ENCODE measurements at places on chromosomes 1 and 21.

- DNase-seq: no peak
These were observed 154.2 kb downstream of the CNIH3 start for GRCh38 chr1:224770336-224770693.

- no peak for DNase-seq
These were observed 144.9 kb upstream of the POU3F1 start for GRCh38 chr1:38191461-38191860.

- DNase-seq: no peak
These were observed 101.2 kb downstream of the AKT3 start for GRCh38 chr1:243748706-243749283.

GRCh38 chr1:181417915-181418314, 65.4 kb upstream of the CACNA1E start:
- no peak for DNase-seq

DNA sequence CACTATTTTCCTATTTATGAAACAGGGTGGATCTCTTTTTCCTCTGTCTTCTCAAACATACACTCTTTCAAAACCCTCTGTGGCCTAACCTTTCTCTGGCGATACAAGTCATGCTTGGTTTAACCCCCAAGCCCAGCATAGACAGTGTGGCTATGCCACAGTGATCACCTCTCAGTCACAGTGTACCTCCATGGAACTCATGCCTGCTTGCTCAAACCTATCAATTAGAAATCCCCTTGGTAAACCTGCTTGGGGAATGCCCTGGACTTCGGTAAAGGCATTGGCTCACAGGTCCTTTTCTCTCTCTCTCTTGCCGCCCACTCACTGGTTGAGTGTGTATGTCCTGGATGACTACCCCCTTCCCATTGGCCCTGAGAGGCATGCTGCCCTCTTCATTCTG, 147.5 kb downstream of the CYYR1 start:
- no peak for DNase-seq

Measured in stimulated activated CD4-positive, alpha-beta T cell treated with anti-CD3 and anti-CD28 coated beads, Interleukin-2, amount 100 ng/mL, for 24 hours (primary cell).